IPS DF 19.7 (cell line): ENCODE measurements at places on chromosomes 13 and 19.

DNA sequence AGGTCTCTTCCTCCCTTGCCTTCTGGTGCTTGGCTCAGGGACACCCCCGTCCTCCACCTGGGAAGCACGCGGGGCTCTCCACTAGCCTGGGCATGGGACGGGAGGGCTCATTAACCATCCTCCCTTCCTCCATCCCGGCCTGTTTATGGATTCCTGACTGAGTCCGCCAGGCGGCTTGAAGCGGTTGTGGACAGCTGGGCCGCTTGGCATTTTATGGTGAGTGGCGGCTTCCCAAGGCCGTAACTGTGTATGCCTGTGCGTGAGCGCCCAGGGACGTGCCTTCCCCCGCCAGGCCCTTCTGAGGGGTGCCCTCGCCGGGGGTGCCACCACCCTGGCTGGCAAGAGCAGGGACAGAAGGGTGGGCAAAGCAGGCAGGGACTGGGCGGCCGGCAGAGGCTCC is 202.8 kb downstream of the URI1 start:
- no peak for DNase-seq

DNA sequence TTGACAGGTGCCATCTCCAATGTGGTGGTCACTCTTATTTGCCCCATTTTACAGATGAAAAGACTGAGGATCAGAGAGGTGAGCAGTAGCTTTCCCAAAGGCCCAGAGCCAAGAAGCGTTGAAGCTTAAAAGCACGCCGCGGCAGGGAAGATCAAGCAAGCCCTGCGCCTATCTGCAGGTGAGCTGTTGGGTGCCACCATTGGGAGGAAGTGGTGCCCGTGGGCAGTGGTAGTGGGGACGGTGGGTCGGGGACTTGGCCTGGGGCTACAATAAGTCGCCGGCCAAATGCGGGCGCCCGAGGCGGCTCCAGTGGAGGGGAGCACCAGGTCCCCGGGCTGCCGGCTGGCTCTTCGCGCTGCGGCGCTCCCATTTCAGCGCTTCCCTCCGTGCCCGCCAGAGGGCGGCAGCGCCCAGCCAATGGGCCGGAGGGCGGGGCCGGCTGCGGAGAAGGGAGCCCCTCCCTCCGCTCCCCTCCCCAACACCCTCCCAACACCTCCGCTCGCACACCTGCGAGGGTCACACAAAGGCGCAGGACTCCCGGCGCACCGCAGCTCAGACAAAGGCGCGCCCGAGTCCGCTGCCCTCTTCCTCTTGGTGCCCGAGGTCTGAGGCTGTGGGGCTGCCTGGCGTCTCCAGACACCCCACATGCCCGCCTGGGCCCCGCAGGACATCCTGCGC is 744 bp upstream of the POU2F2 start:
- DNase-seq: no peak

- no peak for DNase-seq
Measured at GRCh38 chr13:29847501-29847983, 2.9 kb downstream of the UBL3 start.

DNA sequence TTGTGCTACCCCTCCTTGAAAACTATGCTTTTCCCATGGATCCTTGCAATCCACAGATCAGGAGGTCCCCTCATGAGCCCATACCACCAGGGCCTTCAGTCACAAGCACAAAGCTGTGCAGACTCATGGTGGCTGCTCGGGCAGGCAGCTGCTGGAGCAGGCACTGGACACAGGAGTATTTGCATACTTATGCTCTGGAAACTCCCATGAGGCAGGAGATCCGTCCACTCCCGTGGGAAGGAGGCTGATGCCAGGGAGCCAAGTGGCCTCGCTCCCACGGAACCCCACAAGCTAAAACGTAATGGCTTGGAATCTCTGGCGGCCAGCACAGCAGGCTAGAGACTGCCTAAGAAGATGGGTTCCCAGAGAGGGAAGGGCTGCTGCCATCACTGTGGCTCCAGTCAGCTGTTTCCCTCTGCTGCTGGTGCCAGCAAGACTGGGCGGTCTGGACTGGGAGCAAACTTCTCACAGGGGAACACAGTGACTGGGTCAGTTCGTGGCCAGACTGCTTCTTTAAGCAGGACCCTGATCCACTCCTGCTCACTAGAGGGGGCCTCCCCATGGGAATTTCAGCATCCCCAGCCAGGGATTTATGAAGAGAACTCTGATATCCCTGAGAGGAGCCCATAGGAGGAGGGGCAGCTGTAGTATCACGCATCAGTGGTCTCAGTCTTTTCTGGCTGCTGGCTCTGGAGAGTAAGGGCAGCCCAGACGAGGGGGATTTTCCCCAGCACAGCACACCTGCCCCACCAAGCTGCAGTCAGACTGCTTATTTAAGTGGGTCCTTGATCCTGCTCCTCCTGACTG is 370.3 kb upstream of the ATXN8OS start:
- no peak for DNase-seq

- no peak for DNase-seq
Measured at GRCh38 chr13:113728571-113729054, 30.4 kb upstream of the TMEM255B start.

- DNase-seq: no peak
Measured at GRCh38 chr19:771332-771785, 20.4 kb downstream of the MISP start.
